T-helper 17 cell (primary cell): ENCODE measurements at places on chromosomes 11 and 22.

- DNase-seq = no peak
Observed at GRCh38 chr22:35344956-35345690, 35.8 kb upstream of the HMOX1 start.

GRCh38 chr22:28449041-28449440 lies 230.6 kb downstream of the TTC28 start:
- DNase-seq = no peak

DNA sequence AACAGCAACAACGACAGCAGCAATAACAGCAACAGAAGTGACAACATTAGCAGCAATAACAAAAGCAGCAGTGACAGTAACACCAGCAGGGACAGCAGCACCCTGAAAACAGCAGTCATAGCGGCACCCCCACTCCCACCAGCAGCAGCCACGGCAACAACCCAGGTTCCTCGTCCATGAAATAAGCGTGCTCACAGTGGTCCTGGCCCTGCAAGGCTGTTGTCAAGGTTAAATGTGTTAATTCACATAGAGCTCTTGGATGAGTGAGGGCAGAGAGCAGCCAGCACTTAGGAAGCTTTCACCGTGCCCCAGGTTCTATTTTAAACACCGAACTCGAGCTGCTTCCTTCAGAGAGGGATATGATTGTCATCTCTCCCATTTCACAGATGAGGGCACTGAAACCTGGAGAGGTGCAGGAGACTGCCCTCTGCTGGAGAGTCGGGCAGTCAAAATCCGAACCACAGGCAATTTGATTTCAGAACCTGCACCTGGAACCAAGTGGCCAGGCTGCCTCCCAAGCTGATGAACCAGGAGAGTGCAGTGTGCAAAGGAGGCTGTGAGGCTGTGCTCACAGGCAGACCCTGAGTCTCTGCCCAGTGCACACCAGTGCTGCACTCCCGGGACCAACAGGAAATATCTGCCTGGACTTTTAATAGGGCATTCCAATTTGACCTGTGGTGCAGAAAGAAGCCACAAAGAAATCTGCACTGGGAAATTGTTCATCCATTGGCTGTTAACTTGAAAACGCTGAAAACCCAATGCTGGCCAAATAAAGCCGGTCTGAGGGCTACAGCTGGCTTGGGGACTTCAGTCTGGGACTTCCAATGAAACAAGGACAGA lies 22.9 kb upstream of the FGF3 start:
- DNase-seq = no peak

DNA sequence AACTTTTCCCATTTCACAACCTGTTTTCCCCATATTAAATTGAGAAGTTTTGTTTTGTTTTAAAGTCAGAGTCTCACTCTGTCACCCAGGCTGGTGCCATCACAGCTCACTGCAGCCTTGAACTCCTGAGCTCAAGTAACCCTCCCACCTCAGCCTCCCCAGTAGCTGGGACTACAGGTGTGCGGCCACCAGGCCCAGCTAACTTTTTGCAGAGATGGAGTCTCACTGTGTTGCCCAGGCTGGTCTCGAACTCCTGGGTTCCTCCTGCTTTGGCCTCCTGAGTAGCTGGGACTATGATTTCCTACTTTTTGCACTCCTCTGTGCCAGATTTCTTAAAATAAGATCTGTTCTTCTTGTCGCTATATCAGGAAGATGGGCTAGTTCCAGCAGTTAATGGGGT lies 44.9 kb downstream of the GNB1L start:
- DNase-seq = no peak

- no peak for DNase-seq
Observed at GRCh38 chr22:43931771-43932170, 8.2 kb downstream of the PNPLA3 start.

- no peak for DNase-seq
Observed at GRCh38 chr11:74532501-74533246, 39.1 kb upstream of the LIPT2 start.

GRCh38 chr11:126698576-126698975 lies 302.0 kb downstream of the KIRREL3 start:
- no peak for DNase-seq

DNA sequence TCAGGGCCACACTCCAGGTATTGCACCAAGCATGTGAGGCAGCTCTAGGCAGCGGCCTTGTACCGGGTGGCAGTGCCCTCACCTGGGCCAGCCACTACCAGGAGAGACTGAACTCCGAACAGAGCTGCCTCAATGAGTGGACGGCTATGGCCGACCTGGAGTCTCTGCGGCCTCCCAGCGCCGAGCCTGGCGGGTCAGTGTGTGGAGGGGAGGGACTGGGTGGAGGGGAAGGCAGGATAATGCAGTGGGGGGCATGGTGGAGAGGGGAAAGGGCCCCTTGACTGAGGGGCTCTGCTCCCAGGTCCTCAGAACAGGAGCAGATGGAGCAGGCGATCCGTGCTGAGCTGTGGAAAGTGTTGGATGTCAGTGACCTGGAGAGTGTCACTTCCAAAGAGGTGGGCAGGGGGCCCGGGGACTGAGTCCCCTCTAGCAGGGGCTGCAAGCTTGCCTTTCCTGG lies 4.2 kb downstream of the SSH3 start:
- no peak for DNase-seq

DNA sequence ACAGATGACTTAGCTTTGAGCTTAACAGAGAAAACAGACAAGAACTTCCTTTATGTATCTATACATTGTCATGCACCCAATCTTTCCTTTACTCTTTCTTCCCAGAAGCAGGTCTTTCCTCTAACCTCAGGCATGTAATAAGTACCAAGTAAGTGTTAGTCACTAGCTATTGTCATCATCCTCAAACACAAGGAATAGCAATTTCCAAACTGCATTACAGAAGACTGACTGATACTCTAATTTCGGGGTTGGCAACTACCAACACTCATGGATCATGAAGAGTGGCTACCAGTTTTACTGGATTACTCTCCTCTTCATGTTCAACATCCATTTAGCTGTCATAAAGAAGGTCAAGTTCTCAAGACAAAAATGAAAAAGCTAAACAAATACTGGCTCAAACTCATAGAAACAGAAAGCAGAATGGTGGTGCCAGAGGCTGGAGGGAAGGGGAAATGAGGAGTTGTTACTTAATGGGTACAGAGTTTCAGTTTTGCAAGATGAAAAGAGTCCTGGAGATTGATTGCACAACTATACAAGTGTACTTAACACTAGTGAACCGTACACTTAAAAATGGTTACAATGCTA lies 111.6 kb downstream of the SIK3 start:
- DNase-seq = no peak

DNA sequence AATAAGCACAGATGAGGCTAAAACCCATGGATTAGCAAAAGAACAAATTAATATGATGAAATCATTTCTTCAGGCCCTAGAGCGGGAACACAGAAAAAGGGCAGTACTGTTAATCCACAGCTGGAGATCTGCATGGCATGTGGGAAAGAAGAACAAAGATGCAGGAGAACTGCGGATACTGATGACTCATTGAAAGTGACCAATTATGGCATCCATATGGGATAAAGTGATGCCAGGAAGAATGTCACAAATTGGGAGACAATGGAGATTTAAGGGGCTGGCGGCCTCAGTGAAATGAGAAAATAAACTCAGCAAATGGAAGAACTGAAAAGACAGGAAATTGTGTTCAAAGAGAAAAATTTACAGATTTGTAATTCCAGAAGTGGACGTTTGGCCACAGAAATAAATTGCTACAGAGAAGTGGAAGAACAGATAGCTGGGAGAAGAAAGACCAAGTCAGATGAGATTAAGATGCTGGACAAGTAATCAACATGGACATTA lies 39.4 kb downstream of the SIK3 start:
- no peak for DNase-seq
